DMS 273 treated with DMSO at 0.1 percent for 48 hours (cell line): ENCODE measurements at places on chromosomes 3 and 15.

GRCh38 chr3:136120373-136121348 lies 75.5 kb downstream of the MSL2 start:
- no peak for DNase-seq

GRCh38 chr15:96106181-96106580 lies 224.3 kb upstream of the NR2F2 start:
- DNase-seq, result no peak

DNA sequence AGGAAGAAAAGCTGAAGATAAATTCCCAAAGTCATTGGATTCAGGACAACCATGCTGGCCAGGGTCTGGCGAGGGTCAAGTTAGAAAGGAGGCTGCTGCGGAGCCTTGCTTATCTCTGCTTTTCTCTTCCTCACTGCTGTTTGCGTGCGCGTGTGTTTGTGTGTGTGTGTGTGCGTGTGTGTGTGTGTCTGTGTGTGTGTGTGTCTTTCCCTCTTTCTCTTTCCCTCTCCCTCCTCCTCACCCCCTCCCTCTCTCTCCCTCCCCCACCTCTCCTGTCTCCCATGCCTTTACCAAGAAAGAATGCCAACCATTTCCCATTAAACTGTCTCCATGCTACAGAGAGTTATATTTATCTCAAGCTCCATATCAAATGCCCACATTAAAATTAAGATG lies at the start of gene COLQ:
TSS of gene COLQ (minus strand) at position 134 of the 393 bp plus-strand sequence. CDS start at position 53, 81 bp downstream.
- DNase-seq, result no peak

DNA sequence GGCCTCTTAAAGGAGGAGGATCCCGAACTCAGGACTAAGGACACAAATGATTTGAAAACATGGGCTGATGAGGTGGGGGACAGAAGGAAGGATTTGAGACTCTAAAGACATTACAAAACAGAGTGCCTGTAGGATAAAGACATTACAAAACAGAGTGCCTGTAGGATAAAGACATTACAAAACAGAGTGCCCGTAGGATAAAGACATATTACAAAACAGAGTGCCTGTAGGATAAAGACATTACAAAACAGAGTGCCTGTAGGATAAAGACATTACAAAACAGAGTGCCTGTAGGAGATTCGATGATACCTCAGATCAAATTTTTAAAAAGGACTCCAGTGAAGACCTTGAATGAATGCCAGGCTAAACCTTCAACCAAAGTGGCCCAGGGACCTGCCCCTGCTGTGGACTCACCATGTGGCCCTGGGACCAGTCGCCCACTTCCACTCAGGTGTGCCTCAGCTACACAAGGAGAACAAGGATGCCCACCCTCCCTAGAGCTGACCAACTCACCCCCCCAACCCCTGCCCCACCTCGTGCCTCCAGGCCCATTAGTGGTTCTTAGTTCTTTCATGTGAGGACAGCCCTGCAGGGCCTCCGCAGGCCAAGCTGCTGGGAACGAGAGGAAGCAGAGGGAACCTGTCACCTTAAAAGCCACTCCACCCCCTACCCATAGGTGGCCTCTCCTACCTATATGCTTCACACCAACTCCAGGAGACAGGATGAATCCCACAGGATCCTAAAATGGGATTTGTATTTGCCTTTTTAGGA lies 59.8 kb downstream of the SH3BP5 start:
- no peak for DNase-seq

DNA sequence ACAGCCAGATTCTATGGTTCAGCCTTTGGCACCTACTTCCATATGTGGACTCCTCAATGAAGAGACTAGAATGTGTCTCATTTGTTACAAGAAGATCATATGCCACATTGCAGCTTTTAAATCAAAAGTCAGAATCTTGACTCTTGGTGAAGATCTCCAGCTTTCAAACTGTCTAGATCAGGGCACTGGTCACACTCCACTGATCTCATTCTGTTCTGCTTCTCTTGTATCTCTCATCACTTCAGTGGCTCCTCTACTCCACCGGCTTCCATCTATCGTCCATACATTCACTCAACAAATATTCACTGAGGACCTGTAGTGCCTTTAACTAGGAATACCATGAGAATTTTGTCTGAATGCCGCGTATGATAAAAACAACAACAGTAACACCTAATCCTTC lies 203.3 kb upstream of the LPP start:
- no peak for DNase-seq

DNA sequence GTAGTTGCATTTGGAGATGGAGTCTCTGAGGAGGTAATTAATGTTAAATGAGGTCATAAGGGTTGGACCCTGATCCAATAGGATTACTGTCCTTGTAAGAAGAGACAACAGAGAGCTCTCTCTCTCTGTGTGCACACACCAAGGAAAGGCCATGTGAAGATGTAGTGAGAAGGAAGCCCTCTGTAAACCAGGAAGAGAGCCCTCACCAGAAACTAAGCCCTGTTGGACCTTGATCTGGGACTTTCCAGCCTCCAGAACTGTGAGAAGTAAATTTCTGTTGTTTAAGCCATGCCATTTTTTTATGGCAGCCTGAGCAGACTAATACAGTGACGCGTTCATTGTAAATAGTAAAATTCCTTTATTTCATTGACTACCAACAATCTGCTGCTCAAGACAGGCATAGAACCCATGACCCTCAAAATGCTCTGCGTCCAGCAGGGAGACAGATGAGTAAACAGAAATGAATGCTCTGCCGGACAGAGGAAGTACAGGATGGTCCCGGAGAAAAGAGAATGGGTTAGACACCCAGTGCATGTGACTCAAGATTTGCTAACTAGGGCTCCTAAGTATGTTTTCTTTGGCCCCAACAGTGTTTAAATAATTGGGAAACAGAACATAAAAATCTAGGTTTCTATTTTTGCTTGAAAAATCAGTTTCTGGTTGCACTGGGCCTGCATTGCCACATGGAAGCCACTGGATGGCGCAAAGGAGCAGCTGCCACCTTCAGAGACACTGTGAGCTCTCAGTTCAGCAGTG lies 37.9 kb upstream of the TNFAIP8L3 start:
- DNase-seq, result no peak
